ENCODE measurements at places on chromosomes 16 and 17.

DNA sequence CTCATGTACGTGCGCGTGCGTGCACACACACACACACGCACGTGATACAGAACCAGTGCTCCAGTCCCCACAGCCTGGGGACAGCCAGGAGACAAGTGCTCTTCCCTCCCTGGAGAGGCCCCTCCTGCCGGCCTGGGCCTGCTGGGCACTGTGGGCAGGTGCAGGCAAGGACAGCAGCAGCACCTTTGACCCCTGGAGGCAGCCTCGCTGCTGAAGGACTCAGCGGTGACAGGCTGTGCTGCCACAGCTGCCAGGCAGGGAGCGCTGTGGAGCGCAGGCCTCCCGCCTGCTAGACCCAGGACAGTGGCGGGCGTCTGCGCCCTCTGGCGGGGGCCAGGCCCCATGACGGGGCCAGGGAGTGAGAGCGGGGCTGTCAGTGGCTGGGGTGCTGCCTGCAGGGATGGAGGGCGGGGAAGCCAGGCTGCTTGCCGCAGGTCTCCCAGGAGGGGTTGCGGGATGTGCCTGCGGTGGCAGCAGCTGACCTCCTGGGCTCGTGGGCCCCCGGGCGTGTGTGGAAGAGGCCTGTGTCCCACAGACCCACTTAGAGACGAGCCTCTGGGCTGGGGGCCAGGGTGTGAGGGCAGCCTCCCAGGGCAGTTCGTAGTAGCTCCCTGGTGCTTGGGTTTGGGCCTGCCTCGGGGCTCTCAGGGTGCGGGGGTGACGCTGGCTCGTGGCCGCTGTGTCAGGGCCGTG is 63.5 kb upstream of the PVALEF start:
- peak; percentile 97 for DNase-seq

- DNase-seq: no peak
Measured at GRCh38 chr16:23902748-23903414, 67.1 kb downstream of the PRKCB start.

- no peak for DNase-seq
Measured at GRCh38 chr16:48099455-48099854, 56.3 kb downstream of the ABCC12 start.

DNA sequence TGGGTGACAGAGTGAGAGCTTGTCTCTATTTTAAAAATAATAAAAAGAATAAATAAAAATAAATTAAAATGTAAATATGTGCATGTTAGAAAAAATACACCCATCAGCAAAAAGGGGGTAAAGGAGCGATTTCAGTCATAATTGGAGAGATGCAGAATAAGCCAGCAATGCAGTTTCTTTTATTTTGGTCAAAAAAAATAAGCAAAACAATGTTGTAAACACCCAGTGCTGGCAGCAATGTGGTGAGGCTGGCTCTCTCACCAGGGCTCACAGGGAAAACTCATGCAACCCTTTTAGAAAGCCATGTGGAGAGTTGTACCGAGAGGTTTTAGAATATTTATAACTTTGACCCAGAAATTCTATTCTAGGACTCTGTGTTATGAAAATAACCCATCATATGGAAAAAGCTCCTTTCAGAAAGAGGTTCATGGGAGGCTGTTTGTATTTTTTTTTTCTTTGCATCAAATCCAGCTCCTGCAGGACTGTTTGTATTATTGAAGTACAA is 8.5 kb downstream of the STH start:
- DNase-seq: no peak

- no peak for DNase-seq
Measured at GRCh38 chr16:86531191-86531545, 20.8 kb downstream of the FOXF1 start.

GRCh38 chr17:9383826-9384225 is 191.8 kb downstream of the STX8 start:
- no peak for DNase-seq

DNA sequence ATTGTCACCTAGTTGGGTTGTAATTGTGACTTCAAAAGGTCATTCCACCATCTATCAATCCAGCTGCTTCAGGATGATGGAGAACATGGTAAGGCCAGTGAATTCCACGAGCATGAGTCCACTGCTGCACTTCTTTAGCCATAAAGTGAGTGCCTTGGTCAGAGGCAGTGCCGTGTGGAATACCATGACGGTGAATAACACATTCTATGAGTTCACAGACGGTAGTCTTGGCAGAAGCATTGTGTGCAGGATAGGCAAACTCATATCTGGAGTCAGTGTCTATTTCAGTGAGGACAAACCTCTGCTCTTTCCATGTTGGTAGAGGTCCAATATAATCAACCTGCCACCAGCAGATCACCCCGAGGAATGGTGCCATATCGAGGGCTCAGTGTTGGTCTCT is 650.9 kb downstream of the KCNJ2 start:
- DNase-seq: no peak

DNA sequence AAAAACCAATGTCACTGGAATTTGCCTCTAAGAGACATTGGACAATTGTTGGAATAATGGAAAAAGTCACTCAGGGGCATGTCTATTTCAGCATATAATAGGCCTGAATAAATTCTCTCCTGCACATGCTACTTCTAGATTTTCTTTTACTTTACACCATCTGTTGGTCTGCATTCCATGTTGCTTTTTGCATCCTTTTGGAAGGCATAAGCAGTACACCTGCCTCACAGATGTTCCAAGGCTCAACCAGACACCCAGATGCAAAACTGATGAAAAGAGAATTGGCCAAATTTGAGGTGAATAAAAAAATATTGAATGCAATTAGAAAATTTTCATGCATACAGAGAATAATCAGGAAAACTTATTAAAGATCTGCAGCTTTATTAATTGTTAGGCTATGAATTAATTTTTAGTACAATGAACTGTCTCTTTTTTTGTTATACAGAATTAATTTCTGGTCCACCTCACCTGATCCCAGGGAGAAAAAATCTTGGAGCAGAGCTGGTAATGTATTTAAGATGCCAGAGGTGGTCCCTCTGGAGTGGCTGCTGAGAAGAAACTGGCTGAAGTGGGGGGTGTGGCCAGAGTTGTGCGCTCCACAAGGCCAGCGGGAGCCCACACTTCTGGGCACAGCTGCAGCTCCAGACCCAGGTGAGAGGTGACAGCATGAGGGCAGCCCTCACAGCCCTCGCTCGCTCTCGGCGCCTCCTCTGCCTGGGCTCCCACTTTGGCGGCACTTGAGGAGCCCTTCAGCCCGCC is 778.6 kb downstream of the CDH11 start:
- no peak for DNase-seq

- no peak for DNase-seq
Measured at GRCh38 chr17:82298538-82299421, 18.6 kb downstream of the CD7 start.

- no peak for DNase-seq
Measured at GRCh38 chr17:66200685-66201092, 8.8 kb upstream of the CEP112 start.

GRCh38 chr16:68900009-68900408 is 56.7 kb downstream of the TANGO6 start:
- no peak for DNase-seq

GRCh38 chr17:5588584-5588983 is 4.3 kb upstream of the NLRP1 start:
- DNase-seq: peak; percentile 60

GRCh38 chr17:73983621-73984400 is 219.7 kb upstream of the RPL38 start:
- DNase-seq: no peak

GRCh38 chr17:5096731-5097100 is 15.0 kb downstream of the ZNF232 start:
- no peak for DNase-seq

DNA sequence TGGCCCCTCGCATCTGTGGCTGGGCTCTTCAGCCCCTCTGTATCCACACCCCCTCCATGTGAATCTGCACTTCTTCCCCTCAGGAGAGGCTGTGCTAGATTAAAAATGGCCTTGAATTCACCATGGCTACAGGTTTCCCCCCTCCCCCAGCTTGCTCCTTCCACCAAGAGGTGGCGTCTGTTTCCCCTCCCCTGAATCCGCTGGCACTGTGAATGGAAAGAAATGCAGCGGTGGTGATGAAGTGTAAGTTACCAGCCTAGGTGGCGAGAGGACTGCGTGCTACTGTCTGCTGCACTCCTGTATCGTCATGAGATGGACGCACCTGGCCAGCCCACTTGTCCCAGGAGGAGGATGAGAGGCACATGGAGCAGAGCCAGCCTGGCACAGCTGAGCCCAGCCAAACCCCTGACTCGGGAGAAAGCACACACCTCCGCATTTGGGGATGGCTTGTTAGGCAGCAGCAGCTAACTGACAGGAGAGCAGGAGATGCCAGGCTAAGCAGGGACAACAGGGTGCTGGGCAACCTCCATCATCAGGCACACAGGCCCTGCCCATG is 26.2 kb downstream of the TNFRSF13B start:
- DNase-seq: peak; percentile 59

DNA sequence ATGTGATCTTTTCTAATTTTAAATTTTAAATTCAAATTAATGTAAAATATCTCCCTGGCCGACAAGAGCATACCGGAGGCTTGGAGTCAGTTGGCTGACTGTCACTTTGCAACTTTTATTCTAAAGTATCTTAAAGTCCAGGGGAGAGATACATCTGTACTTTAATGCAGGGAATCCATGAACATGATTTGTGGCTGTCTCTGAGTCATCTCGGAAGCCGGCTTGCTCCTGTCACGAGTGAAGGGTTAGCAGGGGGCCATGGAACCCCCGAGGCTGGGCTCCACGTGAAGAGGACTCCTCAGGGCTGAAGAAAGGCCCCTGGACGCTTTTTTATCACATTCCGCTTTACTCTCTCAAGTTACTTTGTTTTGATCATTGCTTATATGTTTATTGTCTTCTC is 13.3 kb downstream of the TVP23A start:
- no peak for DNase-seq

- peak; percentile 51 for DNase-seq
Measured at GRCh38 chr16:84067640-84068039, 25.0 kb upstream of the SLC38A8 start.

DNA sequence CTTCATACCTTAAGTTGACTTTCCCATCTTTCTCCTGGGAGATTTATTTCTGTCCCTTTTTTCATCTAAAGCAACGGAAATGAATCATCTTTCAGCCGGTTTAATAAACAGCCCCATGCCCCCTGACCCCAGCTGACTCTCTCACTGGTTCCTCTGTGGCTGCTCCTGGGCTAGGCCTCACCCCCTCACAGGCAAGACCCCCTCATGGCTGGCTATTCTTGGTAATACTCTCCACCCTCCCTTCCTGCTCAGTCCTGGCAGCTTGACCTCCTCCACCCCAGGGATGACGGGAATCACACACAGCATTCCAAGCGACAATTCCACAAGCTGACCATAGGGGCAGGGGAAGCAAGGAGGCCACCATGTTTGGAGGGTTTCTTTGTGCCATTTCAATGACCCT is 1.5 kb upstream of the ADAP2 start:
- no peak for DNase-seq

- no peak for DNase-seq
Measured at GRCh38 chr16:46768809-46769208, 20.7 kb upstream of the MYLK3 start.

DNA sequence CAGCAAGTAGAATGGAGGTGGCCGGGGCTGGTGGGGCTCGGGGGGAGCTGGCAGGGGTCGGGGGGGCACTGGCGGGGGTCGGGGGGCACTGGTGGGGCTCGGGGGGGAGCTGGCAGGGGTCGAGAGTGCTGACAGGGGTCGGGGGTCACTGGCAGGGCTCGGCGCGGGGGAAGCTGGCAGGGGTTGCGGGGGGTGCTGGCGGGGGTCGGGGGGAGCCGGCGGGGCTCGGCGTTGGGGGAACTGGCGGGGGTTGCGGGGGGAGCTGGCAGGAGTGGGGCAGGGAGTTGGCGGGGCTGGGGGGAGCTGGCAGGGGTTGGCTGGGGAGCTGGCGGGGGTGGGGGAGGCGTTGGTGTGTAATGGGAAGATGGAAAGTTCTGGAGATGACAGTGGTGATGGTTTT is 25.1 kb downstream of the CCDC57 start:
- no peak for DNase-seq

GRCh38 chr16:29852654-29853053 is 10.4 kb downstream of the CDIPT start:
- no peak for DNase-seq

- no peak for DNase-seq
Measured at GRCh38 chr17:65402513-65403496, 158.6 kb downstream of the AXIN2 start.

- DNase-seq: peak; percentile 95
Measured at GRCh38 chr17:18182978-18183333, 672 bp upstream of the ALKBH5 start.
